Activated naive CD4-positive, alpha-beta T cell treated with anti-CD3 and anti-CD28 coated beads, Interleukin-2, amount 50 U/mL, for 72 hours (primary cell): ENCODE measurements at places on chromosomes 3 and 15. TPM values are rescaled to one million over a fixed set of nuclear protein-coding genes. Genes with fewer than 3 reads are reported as not detected.
A peak's percentile ranks its signal among the peaks of the same experiment; 100 is the strongest.

Gene LYZL4
- not detected for total RNA-seq

Gene TRIM71
- 0.08 TPM for total RNA-seq

Gene PDCD10
- 60.3 TPM for total RNA-seq

Gene FBXW12
- not detected for total RNA-seq

Gene TXNRD3
- 2.3 TPM for total RNA-seq

Gene ADAMTS9
- not detected for total RNA-seq

Gene ZNF860
- 1.7 TPM for total RNA-seq

Gene CCDC13
- 0.34 TPM for total RNA-seq

Gene HYKK
- 1.6 TPM for total RNA-seq

Gene FURIN
- total RNA-seq, result 721 TPM

Gene KNL1
- total RNA-seq, result 29.0 TPM

DNA sequence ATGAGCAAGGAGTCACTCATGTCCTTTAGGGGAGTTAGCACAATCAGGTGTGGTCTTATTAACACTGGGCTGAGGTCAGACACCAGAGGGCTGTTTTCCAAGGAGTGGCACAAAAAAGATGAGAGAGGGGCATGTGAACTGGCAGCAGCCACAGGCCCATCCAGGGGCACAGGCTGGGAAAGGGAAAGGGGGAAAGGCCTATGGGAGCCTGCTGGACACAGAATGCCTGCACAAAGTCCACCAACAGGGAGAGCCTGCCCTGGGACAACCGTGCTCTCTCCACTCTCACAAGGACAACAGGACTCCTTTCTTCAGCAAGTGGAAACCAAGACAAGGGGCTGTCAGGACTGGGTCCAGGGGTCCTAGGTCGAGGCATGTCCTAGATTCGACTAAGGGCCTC, 109.6 kb downstream of the ADCY5 start:
- peak; percentile 35 for DNase-seq

DNA sequence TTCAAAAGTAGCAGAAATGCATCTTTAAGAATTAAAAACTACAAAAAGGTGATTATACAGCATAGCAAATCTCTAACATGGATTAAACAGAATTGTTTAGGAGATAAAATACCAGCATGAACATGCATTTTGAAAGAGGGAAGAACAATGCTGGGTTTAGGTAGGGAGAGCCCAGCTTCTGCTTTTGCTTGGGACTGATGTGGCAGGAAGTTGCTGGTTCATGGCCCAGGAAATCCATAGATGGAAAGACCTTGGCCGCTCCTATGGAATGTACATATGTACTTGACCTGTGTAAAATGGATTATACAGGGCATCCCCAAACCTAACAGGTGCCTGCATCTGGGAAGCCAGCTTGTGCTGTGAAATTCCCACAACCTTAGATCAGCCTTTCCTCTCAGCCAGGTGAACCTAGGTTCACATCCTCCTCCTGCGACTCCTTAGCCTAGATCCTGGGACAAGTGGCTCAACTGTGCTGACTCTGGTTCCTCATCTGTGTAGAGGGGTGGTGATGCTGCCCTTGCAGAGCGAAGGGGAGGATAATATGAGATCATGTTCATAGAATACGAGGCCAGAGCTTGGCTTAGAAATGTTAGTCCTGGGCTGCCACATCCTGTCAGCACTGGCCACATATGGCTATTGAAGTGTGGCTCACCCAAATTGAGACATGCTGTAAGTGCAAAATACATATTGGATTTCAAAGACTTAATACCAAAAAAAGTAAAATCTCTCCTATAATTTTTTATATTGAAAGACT, 47.0 kb upstream of the PLXNA1 start:
- DNase-seq, result no peak

DNA sequence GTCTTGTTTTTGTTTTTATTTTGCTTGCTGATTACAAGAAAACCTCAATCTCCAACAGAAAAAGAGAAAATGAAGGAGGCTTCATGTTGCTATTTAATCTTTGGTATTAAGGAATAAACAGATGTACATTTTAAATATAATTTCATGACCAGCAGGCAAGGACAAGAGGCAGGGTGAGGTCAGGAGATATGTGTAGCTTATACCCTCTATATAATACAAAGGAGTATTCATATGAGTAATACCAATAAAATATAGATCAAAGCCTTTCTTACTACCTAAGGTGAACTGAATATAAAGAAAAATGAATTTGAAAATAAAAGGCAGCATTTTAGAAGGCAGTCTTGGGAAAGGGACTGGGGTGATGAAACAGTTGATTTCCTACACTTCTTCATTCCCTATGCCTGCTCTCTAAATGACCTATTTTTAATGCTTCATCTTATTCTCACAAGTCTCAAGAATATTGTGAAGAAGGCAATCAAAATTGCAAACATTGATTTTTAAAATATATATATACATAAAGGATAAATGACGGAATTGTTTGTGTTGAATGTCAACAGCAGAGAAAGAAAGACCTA, 8.6 kb upstream of the CBLB start:
- no peak for DNase-seq

DNA sequence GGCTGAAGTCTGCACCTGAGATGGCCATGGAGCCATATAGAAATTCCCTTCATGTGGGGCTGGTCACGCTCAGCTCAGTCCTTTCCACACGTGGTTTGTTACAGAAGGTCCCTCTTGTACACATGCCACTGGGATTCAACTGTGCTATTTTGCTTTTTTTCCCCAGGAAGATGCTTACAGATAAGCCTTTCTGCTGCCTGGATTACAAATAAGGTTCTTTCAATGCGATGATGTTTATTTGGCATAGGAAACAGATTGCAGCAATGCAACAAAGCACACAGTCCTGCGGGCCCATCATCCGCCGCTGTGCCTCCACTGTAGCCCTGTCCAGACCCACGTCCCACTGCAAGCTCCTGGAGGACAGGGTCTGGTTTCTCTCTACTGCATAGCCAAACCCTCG, 124.8 kb downstream of the XXYLT1 start:
- no peak for DNase-seq

DNA sequence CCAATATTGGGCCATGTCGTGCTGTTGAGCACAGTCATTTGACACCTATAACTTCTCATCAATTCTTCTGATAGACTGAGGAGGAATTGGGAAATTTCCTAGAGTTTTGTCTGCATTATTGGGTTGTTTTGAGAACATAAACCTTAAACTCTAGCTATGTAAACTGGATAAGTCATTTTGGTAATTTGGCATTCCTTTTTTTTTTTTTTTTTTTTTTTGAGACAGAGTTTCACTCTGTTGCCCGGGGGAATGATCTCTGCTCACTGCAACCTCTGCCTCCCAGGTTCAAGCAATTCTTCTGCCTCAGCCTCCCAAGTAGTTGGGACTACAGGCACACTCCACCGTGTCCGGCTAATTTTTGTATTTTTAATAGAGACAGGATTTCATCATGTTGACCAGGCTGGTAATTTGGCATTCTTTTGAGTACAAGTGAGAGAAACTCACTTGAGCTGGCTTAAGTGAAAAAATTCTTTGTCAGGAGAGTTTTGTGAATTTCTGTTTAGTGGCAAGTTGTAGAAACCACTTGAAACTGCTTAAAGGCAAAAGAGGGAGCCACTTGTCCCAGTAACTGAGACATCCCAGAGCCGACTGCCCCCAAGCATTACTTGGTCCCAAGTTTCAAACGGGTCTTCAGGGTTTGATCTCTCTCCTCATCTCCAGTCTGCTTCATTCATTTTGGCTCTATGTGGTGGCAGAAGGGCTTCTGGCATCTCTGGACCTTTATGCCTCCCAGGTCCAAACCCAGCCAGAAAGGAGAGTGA, 34.9 kb downstream of the FLNB start:
- DNase-seq, result no peak

- DNase-seq, result no peak
These were observed 260.9 kb upstream of the HES1 start for GRCh38 chr3:193874997-193875593.

GRCh38 chr3:179750720-179751328, 98.0 kb downstream of the USP13 start:
- DNase-seq, result peak; percentile 3

DNA sequence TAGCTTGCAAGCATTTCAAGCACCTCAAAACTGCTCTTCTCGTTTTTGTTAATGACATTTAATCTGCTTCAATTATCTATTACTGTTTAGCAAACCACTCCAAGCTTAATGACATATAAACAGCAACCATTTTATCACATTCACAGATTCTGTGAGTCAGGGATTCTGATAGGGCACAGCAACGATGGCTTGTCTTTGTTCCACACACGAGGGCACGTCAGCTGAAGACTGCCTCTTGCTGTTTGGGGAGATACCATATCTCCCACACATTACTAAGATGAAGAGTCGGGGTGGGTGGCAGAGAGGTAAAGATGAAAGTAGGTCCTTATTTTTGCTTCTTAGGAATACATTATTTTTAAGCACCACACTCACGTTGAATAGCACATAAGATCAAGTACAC, 19.3 kb downstream of the CPOX start:
- no peak for DNase-seq

DNA sequence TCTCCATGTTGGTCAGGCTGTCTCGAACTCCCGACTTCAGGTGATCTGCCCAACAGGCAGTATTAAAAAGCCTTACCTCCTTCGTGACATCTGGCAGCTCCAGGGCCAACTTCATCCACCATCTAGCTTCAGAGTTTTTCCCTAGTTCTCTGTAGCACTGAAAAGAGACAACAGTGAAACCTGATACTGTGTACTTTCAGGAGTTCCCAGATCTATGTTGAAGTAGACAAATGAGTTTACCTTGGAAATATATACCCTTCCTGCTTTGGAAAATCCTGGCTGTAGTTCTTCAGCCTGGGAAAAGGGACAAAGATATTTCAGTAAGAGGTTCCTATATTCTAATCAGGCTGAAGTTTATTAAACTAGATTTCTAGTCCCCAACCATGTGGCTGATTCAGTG, 18.0 kb downstream of the RMDN3 start:
- DNase-seq, result no peak

- no peak for DNase-seq
These were observed 71.3 kb upstream of the CORO2B start for GRCh38 chr15:68507447-68507846.

DNA sequence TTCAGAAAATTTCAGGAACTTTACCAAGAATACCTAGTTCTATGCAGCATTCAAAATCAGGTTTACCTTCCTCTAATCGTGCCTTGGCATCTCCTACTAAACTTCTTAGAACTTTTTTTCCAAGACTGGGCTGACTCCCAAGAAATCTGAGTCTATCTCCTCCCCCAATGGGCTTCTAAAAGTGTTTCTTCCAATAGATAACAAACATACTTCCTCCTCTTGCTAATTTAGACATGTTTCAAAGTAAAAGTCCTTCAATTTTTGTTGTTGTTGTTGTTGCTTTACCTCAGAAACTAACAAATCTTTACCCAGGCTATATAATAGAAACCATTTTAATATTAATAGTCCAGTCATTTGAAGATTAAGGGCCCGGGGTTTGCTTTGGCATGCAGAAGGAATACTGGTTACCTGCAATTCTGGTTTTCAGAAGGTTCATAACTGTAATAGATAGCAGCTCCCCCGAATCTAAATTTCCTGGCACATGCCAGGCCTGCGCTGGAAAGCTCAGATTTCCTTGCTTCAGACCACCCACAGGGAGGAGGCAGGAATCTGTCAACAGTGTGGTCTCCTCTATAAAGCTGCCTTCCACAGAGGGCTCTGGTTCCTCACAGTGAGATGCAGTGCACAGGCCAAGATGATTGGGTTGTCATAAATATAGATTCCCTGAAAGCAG, 188.7 kb downstream of the THRB start:
- DNase-seq, result no peak

DNA sequence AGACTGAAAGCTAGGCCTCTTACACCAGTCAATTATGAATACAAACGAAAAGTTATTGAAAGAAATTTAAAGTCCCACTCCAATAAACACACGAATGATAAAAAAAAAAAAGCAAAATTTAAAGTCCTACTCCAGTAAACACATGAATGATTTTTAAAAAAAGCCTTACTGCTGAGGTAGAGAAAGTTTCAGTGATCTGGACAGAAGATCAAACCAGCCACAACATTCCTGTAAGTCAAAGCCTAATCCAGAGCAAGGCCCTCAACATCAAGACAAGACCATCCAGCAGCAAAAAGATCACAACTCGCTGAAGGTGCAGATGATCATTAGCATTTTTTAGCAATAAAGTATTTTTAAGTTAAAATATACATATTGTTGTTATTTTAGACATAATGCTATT, 95.6 kb upstream of the LIPC start:
- DNase-seq, result no peak

DNA sequence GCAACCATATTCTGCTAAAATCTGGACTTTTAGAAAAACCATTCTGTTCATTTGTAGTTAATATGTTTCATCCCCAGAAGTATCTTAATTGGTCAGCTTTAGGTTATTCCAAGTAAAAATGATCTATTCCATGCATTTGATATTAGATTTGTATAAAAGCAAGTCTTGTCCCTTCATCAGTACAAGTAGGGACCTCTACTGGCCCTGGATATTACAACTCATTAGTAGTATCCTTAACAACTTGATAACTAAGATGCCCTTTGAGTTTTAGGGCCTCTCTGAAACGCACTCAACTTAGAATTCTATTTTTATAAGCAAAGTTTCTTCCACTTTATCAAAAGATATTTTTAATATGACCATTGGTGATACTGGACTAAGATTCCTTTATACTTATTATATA, 25.3 kb upstream of the SELENOT start:
- DNase-seq, result no peak

GRCh38 chr15:85702321-85703101, 92.2 kb downstream of the KLHL25 start:
- DNase-seq, result no peak

DNA sequence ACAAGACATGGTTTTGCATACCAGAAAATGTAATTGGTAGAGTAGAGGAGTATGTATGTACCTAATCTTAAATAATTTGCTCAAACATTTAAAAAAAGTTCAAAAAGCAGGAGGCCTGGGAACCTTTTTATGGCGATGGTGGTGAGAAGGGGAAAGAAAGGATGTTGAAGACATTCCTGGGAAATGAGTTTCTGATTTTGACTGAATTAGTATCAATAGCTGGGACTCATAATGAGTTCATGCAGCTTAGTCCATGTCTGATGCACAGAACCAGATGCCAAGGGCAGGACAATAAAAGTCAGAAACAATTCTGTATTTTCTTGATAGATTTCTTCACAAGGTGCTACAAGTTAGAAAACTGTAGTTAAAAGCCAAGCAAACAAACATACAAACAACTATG, 395.3 kb downstream of the GAP43 start:
- DNase-seq, result no peak

- no peak for DNase-seq
These were observed 18.6 kb upstream of the PRR23E start for GRCh38 chr3:127174284-127174683.

- DNase-seq, result no peak
These were observed 317.0 kb upstream of the LRRFIP2 start for GRCh38 chr3:37491343-37491742.

- no peak for DNase-seq
These were observed 33.1 kb downstream of the CRTAP start for GRCh38 chr3:33146791-33147445.

DNA sequence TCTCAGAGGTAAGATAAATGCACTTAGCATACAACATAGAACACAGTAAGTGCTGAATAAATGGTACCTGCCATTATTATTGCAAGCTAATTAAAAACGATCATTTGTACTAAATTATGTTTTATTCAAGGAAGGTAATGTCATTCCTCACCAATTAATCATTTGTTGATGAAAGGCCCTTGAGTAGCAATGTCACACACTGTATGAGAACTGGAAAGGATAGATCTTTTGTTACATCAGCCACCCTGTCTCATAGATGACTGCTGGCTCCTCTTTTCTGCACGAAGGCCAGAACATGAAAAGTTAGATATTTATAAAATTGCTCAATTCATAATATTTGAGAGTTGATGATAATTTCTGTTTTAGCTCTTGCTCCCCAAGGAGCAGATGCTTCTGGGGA, 415.4 kb downstream of the RBMS3 start:
- no peak for DNase-seq

GRCh38 chr3:119636891-119637611, 23.3 kb downstream of the POPDC2 start:
- no peak for DNase-seq
